Amniotic epithelial cell (primary cell): ENCODE measurements at places on chromosomes 3 and 15.

- DNase-seq, result no peak
Measured at GRCh38 chr15:93312891-93313486, 224.0 kb upstream of the RGMA start.

GRCh38 chr3:46191730-46192129, 16.4 kb downstream of the CCR1 start:
- peak; percentile 19 for DNase-seq

GRCh38 chr15:77001966-77002365, 7.0 kb downstream of the PSTPIP1 start:
- DNase-seq, result no peak

DNA sequence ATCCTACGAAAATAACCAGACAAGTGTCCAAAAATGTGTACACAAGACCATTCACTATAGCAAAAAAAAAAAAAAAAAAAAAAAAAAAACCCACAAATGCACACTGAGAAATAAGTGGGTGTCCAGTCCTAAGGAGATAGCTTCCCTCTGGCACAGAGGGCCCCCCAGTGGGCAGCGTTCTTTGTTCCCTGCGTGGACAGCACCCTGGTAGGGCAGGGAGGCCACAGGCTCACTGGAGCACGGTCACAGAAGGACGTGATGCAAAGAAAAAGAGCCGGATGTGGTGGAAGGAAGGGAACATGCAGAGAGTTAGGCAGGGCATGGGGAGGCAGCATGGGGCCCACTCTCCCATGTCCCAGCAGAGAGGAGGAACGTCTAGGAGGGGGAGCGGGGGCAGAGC, 210.7 kb upstream of the NSMCE3 start:
- no peak for DNase-seq

- no peak for DNase-seq
Measured at GRCh38 chr3:9247941-9248521, 1.4 kb downstream of the SRGAP3 start.

DNA sequence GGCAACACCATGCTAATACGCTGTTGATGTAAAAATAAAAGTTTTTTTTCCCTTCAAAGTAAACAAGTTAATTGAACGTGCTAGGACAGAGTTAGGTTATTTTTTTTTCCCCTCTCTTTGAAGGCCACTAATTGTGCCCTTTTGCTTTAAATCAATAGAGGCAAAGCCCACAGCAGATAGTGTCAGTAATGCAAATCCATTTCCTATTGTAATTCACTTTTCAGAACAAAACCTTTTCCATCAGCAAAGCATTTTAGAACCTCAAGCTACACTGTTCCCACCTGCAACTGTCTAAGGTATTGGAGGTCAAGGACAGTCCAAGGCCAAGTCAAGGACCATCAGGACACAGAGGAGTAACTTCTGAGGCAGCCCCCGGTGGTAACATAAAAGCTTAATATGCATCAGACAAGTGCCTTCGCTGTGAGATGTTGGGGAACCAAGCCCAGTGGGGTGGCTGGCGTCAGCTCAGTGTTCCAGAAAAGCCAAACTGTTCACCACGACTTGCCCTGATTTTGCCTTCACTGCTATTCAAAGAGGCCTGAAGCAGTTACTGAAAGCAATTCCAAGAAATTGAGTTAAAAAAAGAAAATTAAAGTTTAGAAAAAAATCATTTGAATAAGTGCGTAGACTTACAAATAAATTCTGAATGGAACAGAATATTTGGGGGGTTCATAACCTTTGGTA, 65.8 kb upstream of the ICE2 start:
- DNase-seq, result no peak
